ENCODE measurements at places on chromosomes 16 and 17.

DNA sequence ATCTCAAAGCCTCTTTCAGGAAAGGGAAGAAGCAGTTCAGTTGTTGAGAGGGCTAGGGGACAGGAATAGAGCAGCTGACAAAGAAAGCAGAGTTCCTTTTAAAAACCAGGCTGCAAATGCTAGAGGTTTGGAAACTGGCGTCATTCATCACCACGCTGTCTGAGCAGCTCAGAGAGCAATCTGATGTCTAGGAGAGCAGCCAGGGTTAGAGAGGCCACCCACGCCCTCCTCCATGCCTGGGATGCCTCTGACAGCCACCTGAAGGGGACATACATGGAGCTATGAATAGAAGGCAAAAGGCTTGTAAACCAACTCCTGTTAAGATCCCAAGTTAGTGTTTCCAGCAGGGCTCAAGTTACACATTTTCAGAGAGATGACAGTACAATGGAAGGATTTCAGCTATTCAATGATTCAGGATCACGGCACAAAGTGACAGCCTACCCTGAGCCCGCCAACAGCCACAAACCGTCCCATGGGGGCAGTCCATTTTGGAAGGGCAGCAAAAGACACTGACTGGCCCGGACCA lies 12.4 kb downstream of the RAB5C start:
- H3K4me3 ChIP-seq: no peak overlapping the region
- no peak overlapping the region for H3K27ac ChIP-seq
- DNase-seq: no peak
- H3K36me3 ChIP-seq: peaks cover 39% of the 10 kb centered on the region
- H3K27me3 ChIP-seq: no peaks in the 10 kb centered on the region

GRCh38 chr17:56114469-56114868 lies 38.8 kb upstream of the ANKFN1 start:
- DNase-seq: no peak
- H3K27me3 ChIP-seq: no peaks in the 10 kb centered on the region
- no peaks in the 10 kb centered on the region for H3K36me3 ChIP-seq
- no peaks in the 10 kb centered on the region for H3K4me1 ChIP-seq
- no peak overlapping the region for H3K27ac ChIP-seq

DNA sequence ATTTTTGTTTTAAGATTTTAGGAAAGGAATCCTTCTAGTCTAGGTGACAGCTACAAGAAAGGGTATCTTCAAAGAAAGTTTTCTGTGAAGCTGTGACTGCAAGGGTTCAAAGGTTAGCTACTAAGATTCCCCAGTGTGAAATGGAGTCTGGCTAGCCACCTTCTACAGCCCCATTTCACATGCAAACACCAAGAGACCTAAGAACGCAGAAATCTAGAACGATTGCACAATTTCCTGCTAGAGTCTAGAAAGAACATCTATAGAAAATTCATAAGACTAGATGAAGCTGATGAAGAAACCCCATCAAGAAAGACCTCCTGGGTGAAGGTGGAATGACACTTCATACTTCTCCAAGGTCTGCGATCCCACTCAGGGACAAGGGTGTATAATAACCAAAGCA lies 77.1 kb downstream of the STX8 start:
- H3K4me1 ChIP-seq: peaks cover 5% of the 10 kb centered on the region
- no peak overlapping the region for H3K27ac ChIP-seq
- H3K4me3 ChIP-seq: no peak overlapping the region
- no peaks in the 10 kb centered on the region for H3K27me3 ChIP-seq
- no peak for DNase-seq

- no peak for DNase-seq
- H3K4me1 ChIP-seq: peaks cover 12% of the 10 kb centered on the region
- H3K27me3 ChIP-seq: no peaks in the 10 kb centered on the region
- no peak overlapping the region for H3K4me3 ChIP-seq
- H3K36me3 ChIP-seq: peaks cover 3% of the 10 kb centered on the region
Observed at GRCh38 chr16:9047689-9048301, 43.6 kb upstream of the HAPSTR1 start.

- peak overlapping the region; percentile 84 for H3K4me3 ChIP-seq
- H3K27me3 ChIP-seq: no peaks in the 10 kb centered on the region
- peak overlapping the region; percentile 84 for H3K27ac ChIP-seq
- peaks cover 43% of the 10 kb centered on the region for H3K4me1 ChIP-seq
- DNase-seq: no peak
Observed at GRCh38 chr17:81285179-81285878, 9.8 kb downstream of the SLC38A10 start.

- no peak overlapping the region for H3K27ac ChIP-seq
- no peaks in the 10 kb centered on the region for H3K27me3 ChIP-seq
- no peak overlapping the region for H3K4me3 ChIP-seq
- no peak for DNase-seq
- peaks cover 54% of the 10 kb centered on the region for H3K36me3 ChIP-seq
Observed at GRCh38 chr16:84662471-84662870, 14.2 kb downstream of the KLHL36 start.

DNA sequence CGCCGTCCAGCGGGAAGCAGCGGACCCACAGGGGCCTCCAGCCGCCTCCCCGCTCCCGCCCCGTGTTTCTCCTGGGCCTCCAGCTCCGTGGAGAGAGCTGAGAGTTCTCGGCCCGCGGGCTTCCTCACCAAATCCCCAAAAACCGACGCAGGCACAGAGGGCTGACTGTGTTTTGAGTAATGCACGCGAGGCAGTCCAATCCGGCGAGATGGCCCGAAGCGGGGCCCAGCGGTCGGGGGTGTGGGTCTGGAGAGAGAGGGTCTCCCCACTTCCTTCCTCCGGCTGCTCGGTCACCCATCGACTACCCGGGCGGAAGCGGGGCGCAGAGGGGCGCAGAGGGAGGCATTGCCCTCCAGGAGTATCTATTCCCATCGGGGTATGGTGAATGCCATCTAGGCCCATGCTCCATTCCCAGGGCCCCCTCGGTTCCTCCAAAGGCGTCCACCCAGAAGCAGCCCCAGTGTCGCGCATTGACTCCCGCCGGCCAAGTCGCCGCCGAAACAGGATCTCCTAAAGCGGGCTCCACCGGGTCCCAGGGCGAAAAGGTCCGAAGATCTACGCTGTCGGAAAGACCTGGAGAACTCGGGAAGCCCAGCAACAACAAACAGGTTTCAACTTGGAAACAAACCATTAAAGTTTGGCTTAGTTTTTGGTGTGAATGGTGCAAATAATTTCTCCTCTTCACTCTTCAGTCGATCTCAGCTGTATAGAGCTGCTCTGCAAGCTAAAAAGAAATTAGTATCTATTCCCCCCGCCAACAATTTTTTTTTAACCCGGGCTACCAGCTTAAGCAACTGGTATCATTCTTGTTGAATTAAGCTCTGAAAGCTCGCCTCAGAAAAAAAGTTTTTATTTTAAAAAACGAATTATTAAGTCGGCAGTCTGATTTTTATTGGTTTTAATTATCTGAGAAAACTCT lies 19.2 kb upstream of the HOXB13 start:
- no peak overlapping the region for H3K4me3 ChIP-seq
- H3K27ac ChIP-seq: no peak overlapping the region
- H3K36me3 ChIP-seq: peaks cover 15% of the 10 kb centered on the region
- H3K27me3 ChIP-seq: peaks cover 97% of the 10 kb centered on the region
- DNase-seq: no peak

- peaks cover 19% of the 10 kb centered on the region for H3K4me1 ChIP-seq
- no peak for DNase-seq
- H3K27ac ChIP-seq: no peak overlapping the region
- peak overlapping the region; percentile 14 for H3K4me3 ChIP-seq
- H3K27me3 ChIP-seq: peaks cover 47% of the 10 kb centered on the region
Observed at GRCh38 chr17:77916703-77917481, 41.6 kb upstream of the TNRC6C start.

GRCh38 chr16:50172195-50172922 lies 19.3 kb downstream of the TENT4B start:
- peaks cover 3% of the 10 kb centered on the region for H3K36me3 ChIP-seq
- DNase-seq: no peak
- no peak overlapping the region for H3K27ac ChIP-seq
- H3K27me3 ChIP-seq: no peaks in the 10 kb centered on the region
- no peak overlapping the region for H3K4me3 ChIP-seq

GRCh38 chr17:50114849-50115357 lies 15.1 kb downstream of the SAMD14 start:
- H3K27ac ChIP-seq: no peak overlapping the region
- H3K4me1 ChIP-seq: peaks cover 15% of the 10 kb centered on the region
- no peak overlapping the region for H3K4me3 ChIP-seq
- H3K27me3 ChIP-seq: peaks cover 54% of the 10 kb centered on the region
- no peak for DNase-seq
- H3K36me3 ChIP-seq: peaks cover 2% of the 10 kb centered on the region

DNA sequence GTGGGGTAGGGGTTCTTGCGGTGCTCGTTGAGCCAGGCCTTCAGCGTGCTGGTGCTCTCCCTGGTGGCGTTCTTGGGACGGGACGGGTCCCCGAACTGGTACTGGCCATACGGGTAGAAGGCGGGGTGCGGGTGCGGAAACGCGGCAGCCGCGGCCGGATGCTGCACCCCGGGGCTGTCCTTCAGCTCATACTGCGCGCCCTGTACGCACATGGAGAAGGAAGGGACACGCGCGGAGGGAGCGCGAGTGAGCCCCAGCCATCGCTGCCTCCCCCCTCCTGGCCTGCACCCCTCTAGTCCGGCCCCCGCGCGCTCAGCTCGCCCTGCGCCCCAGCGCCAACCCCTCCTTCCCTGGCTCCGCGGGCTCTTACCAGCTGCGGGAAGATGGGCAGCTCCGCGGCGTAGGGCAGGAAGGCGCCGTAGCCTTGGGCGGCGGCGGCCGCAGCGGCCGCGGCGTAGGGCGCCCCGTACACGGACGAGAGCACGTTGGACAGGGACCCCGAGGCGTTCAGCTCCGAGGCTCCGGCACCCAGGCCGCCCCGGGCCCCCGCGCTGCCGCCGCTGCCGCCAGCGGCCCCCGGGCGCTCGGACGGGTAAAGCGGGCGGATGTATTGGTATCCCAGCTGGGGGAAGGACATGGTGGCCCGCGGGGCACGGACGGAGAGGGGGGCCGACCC lies 1.0 kb downstream of the IRX3 start:
- peak overlapping the region; percentile 34 for H3K4me3 ChIP-seq
- DNase-seq: no peak
- peaks cover 90% of the 10 kb centered on the region for H3K27me3 ChIP-seq
- H3K27ac ChIP-seq: no peak overlapping the region

GRCh38 chr17:65219124-65219523 lies 82.0 kb downstream of the RGS9 start:
- H3K4me1 ChIP-seq: no peaks in the 10 kb centered on the region
- no peak overlapping the region for H3K4me3 ChIP-seq
- no peak for DNase-seq
- H3K27me3 ChIP-seq: no peaks in the 10 kb centered on the region

DNA sequence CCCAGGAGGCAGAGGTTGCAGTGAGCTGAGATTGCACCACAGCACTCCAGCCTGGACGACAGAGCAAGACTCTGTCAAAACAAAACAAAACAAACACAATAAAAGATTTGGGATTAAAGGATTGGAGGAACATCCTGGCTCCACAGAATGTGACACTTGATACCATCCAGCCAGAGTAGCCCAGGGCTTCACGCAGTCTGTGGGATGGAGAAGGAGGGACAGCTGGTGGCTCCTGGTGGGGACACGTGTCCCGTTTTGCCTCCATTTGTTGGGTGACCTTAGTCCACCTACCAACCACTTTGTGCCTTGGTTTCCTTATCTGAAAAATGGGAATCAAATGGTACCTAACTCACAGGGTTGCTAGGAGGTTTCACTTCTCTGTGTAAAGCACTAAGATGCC lies 12.4 kb upstream of the CYB561 start:
- no peaks in the 10 kb centered on the region for H3K36me3 ChIP-seq
- H3K4me3 ChIP-seq: no peak overlapping the region
- no peak overlapping the region for H3K27ac ChIP-seq
- H3K4me1 ChIP-seq: no peaks in the 10 kb centered on the region

- no peak overlapping the region for H3K4me3 ChIP-seq
- peak overlapping the region; percentile 44 for H3K27ac ChIP-seq
- peaks cover 17% of the 10 kb centered on the region for H3K4me1 ChIP-seq
- no peaks in the 10 kb centered on the region for H3K27me3 ChIP-seq
Observed at GRCh38 chr17:82445542-82445941, 5.0 kb downstream of the CYBC1 start.

GRCh38 chr17:63995626-63996025 lies 2.5 kb upstream of the PRR29 start:
- peaks cover 2% of the 10 kb centered on the region for H3K36me3 ChIP-seq
- peak overlapping the region; percentile 50 for H3K27ac ChIP-seq
- DNase-seq: no peak
- peaks cover 68% of the 10 kb centered on the region for H3K4me1 ChIP-seq
- no peak overlapping the region for H3K4me3 ChIP-seq

GRCh38 chr16:52283018-52283417 lies 263.9 kb downstream of the TOX3 start:
- H3K36me3 ChIP-seq: no peaks in the 10 kb centered on the region
- no peak overlapping the region for H3K4me3 ChIP-seq
- DNase-seq: no peak
- no peaks in the 10 kb centered on the region for H3K27me3 ChIP-seq

DNA sequence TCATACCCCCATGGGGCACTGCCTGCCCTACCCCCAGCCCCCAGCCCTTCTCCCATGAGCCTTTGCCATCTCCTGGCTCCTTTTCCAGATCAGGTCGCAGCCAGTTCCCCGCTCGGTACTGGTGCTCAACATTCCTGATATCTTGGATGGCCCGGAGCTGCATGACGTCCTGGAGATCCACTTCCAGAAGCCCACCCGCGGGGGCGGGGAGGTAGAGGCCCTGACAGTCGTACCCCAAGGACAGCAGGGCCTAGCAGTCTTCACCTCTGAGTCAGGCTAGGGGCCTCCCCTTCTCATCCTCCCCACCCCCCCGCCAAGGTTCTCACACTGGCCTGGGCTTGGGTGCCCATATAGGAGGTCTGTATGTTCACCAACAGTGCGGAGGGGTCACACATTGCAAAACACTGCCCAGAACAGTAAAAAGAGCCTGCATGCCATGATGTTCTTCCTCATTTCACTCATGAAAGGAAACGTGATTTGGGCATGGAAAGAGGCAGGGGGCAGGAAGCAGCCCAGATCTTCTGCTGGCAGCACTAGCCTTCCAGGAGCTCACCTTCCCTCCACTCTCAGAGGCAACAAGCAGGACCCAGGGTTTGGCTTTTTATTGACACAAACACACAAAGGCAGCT lies 7.5 kb downstream of the IFI35 start:
- peaks cover 18% of the 10 kb centered on the region for H3K36me3 ChIP-seq
- no peaks in the 10 kb centered on the region for H3K27me3 ChIP-seq
- H3K4me1 ChIP-seq: peaks cover 9% of the 10 kb centered on the region
- H3K4me3 ChIP-seq: no peak overlapping the region
- no peak for DNase-seq

DNA sequence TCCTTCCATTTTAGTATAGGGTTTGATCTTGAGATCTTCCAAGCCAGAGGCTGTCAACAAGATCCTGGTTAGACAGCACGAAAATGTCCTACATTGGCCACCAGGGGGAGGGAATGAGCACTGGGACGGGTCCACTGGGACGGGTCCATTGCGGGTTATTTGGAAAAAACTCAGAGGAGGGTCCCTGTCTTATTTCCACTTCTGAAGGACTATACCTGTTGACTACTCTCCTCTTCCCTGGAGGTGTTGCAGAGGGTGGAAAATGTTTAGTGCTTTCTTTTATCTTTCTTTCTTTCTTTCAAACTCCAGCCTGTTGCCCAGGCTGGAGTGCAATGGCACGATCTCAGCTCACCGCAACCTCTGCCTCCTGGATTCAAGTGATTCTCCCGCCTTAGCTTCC lies 2.5 kb downstream of the TTLL6 start:
- peak; percentile 31 for DNase-seq
- H3K36me3 ChIP-seq: no peaks in the 10 kb centered on the region
- H3K27me3 ChIP-seq: peaks cover 62% of the 10 kb centered on the region
